ENCODE measurements at places on chromosomes 13 and 19.

- no peak for DNase-seq
Measured at GRCh38 chr13:78625384-78625783, 22.0 kb upstream of the POU4F1 start.

DNA sequence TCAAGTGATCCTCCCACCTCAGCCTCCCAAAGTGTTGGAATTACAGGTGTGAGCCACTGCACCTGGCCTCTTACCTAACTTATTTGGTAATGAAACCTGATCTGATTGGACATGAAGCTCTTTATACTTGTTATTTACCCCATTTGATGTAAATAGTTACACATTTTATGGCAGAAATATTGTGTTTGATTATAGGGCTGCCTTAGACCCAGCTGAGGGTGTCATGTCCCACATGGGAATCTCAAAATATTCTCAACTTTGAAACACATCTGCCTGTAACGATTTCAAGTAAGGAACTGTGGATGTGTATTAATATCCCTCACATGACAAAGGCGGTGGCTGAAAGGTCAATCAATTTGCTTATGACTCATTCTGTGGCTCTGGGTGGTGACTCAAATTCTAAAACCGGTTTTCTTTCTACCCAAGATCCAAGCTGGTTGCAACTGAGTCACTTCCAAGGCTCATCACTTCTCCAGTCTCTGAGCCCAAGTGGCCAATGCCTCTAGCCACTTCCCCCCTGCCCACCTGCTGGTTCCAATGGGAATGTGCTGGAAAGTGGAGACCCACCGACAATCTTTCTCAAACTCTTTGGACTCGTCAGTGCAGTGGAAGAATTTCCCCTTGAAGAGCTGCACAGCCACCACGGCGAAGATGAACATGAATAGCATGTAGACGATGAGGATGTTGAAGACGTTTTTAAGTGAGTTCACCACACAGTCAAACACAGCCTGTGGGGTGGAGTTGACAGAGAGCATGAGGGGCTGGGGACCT, 110.9 kb downstream of the IER2 start:
- peak; percentile 51 for DNase-seq

GRCh38 chr19:29442094-29442493, 83.7 kb upstream of the VSTM2B start:
- no peak for DNase-seq

DNA sequence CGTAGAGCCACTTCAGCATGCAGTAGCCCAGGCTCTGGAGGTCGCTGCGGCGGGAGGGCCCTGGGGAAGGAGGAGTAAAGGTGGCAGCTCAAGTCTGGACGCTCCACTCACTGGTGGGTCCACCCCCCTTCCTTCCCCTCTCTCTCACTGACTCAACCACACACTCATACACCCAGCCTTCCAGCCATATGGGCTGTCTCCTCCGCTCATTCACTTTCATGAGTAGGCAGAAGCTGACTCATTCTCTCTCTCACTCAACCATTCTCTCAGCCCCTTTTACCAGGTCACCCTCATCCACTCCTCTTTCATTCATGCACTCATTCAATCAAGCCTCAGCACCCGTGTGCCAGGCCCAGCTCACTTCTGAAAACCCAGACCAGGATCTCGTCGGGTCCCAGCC, 27.5 kb upstream of the SIGLEC11 start:
- DNase-seq = peak; percentile 22

GRCh38 chr13:27631665-27632064, 10.0 kb downstream of the POLR1D start:
- no peak for DNase-seq

DNA sequence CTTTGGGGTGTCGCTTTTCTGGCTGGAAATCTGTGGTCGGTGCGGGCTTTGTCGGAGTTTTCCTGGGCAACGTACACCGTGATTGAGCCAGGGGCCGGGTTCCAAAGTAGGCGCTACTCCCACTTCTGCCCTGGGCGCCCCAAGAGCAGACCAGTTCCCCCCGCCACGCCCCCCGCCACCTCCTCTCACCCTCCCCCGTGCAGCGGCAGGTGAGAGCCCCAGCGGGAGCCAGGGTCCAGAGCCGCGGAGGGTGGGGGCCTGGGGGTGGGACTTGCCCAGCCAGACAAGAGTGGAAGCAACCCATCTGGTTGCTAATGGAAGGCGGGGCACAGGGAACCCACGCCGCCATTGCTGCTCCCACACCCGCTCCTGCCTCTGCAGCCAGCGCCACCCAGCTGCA, 2195.9 kb downstream of the PCDH9 start:
- DNase-seq = no peak

- peak; percentile 72 for DNase-seq
Measured at GRCh38 chr19:42386974-42387707, 3.0 kb downstream of the CNFN start.

- no peak for DNase-seq
Measured at GRCh38 chr19:15419413-15420025, 731 bp upstream of the AKAP8L start.

- no peak for DNase-seq
Measured at GRCh38 chr13:31334994-31335557, 135.3 kb downstream of the B3GLCT start.

- DNase-seq = peak; percentile 96
Measured at GRCh38 chr19:9791552-9792205, 23.1 kb upstream of the ZNF846 start.

GRCh38 chr13:44318161-44318560, 55.5 kb upstream of the SERP2 start:
- DNase-seq = no peak

GRCh38 chr19:18271433-18271841, 2.8 kb downstream of the IQCN start:
- no peak for DNase-seq

GRCh38 chr13:95745752-95746151, 68.8 kb downstream of the DNAJC3 start:
- no peak for DNase-seq

DNA sequence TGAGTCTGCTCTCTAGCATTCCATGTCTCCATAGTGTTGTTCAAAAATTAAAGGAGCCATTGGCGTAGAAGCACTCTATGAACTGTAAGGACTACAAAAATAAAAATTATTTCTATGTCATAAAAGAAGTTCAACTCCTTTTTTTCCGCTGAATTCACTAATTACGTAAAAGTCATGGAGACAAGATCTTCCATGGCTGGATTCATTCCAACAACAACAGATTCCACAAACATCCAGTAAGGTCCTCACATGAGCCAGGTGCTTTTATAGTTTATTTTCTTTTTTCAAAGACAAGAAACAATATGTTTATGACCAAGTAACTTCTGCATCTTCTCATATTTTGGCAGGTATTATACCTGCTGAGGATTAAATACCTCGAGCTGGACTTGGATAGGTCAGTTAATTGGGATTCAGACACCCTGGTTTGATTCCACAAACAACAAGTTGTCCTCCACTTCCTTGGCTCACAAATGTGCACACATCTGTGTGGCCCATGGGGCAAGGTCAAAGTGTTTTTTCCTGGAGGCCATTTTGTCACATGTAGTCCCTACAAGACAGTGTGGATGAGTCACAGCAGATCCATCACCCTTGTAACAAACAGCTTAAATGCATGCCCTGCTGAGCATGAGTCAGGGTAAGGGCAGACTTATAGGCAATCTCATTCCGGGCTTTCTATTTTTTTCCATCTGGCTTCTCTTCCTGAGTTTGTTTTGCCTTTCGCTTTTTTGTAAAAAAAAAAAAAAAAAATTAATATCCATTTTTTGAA, 475.6 kb downstream of the COG6 start:
- DNase-seq = peak; percentile 53

GRCh38 chr19:53511933-53512374, 26.0 kb upstream of the ZNF331 start:
- DNase-seq = peak; percentile 61

DNA sequence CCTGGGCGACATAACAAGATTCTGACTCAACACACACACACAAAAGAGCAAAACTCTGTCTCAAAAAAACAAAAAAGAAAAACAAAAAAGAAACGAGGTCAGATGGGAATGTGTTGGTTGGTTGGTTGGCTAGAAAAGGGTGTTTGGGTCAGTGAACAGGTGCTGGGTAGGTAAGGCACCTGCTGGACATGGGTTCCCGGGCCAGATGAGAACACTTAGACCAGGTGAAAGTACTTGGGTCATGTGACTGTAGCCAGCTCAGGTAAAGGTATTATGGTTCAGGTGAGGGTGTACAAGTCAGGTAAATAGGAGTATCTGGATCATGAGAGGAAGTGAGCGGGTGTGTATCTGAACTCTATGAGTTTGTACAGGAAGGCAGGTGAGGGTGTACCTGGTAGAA, 14.5 kb upstream of the ZNF414 start:
- no peak for DNase-seq

DNA sequence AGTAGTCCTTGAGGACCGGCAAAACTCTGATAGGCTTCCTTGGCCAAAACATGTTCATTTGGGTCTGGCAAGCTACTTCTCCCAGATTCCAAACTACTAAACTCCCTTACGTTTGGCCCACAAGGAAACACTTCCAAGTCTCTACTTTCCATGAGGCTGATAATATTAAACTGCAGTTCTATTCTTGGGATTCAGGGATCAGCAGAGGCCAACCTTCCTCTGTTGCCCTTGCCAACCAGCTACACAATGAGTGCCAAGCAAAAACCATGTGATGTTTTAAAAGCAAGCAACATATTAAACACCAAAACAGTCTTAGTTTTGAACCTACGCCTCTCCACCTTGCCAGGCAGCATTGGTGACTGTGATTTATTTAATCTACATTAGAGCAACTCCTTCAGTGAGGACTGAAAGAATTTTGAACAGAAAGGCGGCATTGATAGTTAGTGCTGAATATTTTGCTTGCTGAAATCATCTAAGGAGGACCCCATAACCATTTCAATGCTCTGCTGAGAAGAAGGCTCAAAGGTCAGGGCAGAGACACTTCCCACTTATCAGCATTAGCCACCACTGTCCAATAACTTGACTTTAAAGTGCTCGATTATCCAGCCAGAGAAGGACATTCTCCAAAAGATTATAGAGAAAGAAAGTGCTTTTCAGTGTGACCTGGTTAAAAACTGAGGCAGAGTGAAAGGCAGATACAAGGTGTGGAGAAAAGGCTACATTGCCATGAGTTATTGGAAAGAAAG, 287.1 kb downstream of the TBC1D4 start:
- no peak for DNase-seq

DNA sequence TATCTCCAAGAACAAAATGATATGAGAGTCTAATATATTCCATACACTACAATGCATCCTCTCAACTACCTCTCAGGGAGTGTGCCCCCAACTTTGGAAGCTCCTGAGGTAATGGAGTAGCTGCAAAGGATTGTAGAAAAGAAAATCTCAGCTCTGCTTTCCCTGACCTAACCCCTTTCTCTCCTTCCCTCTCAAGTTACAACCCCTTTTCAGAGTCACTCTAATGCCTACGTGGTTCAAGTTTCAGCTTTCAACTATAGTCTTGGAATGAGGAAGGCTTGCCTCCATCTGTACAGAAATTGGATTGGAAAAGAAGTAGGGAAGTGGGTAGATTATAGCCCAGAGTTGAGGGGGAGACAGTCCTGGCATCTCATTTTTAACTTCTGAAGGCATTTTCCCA, 256.0 kb downstream of the PCDH9 start:
- DNase-seq = no peak

- no peak for DNase-seq
Measured at GRCh38 chr13:62038214-62038613, 622.6 kb upstream of the PCDH20 start.

- peak; percentile 50 for DNase-seq
Measured at GRCh38 chr19:41691268-41691970, 3.3 kb upstream of the CEACAM7 start.

- no peak for DNase-seq
Measured at GRCh38 chr13:98657506-98658085, 80.7 kb upstream of the STK24 start.

DNA sequence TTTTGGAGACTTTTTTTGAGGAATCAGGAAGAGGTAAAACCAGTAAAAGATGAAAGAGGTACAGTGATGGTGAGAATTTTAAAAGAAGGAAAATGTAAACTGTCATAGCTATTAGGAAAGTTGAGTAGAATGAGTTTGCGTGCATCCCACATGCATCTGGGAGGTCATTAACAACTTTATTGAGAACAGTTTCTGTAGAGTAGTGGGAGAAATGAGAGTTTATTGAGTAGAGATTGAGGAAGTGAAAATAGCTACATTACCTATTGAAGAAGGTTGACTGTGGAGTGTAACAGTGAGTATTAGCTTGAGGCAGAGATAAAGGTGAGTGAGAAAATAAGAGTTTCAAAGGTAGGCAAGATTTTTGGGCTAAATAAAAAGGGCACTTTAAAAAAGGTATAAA, 38.7 kb downstream of the BRCA2 start:
- no peak for DNase-seq

DNA sequence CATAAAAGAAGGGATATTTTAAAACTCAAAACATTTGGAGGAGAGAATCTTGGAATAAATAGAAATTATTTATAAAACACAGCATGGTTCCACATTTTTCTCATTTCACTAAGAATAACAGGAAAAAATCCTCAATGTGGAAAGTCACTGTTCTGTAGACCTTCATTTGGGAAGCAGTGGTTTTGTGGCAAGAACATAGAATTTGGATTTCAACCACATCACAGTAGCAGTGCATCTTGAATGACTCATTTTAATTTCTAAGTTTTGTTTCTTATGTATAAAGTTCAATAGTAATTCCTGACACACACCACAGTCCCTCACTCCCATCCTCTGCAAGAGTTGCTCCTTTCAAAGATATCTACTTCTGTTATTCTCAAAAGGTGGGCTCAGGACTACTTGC, 264.0 kb downstream of the ENOX1 start:
- no peak for DNase-seq

GRCh38 chr19:19782783-19783182, 38.8 kb downstream of the ZNF506 start:
- DNase-seq = peak; percentile 79

DNA sequence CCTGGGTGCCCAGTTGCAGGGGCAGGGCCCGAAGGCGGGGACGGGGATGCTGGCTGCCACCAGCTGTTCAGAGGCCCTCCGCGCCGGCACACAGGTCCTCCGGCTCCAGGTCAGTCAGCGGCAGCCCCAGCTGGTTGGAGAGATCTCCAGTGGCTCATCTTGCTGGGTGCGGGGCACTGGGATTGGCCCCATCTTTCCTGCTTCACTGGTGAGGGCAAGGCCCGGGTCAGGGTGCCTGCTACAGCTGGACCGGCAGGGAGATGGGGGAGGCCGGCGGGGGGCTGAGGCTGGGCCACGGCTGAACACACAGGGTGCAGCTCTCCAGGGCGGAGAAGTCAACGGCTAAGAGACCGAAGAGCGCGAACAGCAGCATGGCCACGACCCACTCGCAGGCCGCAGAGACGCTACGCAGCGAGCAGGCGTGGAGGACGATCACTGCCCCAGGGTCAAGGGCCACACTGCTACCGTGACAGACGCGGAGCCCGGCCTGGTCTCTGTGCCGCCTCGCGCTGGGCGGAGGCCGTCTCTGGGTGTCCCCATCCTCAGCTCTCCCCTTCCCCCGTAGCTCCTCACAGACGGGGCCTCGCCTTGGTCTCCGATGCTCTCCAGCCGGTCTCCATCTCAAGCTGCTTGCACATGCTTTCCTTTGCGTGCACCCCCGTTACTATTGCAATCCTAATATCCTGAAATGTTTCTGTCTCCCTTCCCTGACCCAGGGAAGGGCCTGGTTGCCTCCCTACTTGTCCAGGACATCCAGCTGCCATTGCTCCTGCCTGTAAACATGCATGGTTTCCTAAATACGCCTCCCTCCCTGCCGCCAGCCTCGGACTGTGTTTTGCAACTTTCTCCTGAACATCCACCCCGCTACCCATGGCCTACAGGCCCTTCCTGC, 12.3 kb downstream of the TMEM150B start:
- no peak for DNase-seq
